ENCODE measurements at places on chromosomes 5 and 9.
A peak's percentile ranks its signal among the peaks of the same experiment; 100 is the strongest.

GRCh38 chr5:172574871-172575223, 66.2 kb upstream of the NEURL1B start:
- no peak for DNase-seq

GRCh38 chr5:32387841-32388240, 56.7 kb downstream of the ZFR start:
- no peak for DNase-seq

DNA sequence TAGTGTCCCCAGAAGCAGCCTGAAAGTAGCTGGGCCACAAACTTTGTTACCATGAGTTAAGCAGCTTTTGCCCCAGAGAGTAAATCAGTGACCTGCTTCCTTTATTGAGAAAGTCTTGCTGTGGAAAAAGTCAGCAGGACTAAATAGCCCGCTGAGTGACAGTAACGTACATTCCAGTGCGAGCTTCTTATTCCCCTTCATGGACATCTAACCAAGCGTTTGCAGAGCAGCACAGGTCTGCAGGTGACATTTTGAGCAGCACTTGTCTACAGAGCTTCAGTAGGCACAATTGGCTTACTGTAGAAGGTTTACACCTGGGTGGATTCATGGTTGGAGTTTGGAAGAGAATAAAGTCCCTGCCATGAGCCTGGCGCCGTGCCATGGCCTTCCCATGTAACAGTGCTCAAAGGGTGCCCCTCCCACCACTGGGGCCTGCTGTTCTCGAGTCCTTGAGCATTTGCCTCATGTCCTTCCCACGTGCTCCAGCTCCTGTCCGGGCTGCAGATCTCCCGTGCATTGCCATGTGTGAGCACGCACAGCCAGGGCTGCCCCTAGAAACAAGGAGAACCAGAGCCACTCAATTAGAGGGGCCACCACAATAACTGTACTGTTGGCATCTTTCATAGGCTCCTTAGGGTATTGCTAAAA, 41.3 kb upstream of the GRHPR start:
- DNase-seq = no peak

DNA sequence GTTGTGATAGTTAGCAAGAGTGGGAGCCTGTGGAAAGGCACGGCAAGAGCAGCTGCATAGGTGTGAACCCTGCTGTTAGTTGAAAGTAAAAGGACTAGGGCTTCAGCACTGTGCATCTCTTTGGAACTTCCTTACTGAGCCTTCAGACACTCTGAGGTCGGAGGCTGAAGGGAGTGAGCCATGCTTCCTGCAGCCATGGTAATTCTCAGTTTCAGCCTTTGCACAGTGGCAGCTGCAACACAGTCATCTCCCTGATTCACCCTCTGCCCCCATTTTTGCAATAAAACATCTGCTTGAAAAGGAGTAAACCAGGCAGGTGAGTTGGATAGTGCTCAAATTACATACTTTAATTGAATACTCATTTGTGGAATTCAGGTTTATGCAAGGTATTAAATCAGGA, 6.5 kb upstream of the TLE4 start:
- DNase-seq = no peak

- no peak for DNase-seq
Measured at GRCh38 chr5:113607361-113607760, 93.9 kb downstream of the YTHDC2 start.

- no peak for DNase-seq
Measured at GRCh38 chr9:92308893-92309292, 15.4 kb upstream of the IARS1 start.

DNA sequence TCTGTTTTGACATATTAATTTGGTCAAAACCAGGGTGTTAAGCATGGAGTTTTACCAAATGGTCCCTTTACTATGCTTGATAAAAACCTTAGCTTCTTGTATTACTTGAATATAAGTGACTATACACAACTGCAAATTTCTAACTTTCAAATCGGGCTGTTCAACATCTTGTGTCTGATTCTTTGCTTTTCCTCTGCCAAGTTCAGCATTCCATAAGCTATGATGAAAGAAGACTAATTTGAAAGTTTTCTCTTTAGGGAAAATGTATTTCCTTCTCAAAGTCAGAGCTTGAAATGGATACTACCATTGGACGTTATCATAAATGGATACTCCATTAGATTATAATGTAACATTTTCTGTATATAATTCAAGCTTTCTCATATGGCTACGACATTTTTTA, 792.9 kb downstream of the EFNA5 start:
- DNase-seq = no peak

DNA sequence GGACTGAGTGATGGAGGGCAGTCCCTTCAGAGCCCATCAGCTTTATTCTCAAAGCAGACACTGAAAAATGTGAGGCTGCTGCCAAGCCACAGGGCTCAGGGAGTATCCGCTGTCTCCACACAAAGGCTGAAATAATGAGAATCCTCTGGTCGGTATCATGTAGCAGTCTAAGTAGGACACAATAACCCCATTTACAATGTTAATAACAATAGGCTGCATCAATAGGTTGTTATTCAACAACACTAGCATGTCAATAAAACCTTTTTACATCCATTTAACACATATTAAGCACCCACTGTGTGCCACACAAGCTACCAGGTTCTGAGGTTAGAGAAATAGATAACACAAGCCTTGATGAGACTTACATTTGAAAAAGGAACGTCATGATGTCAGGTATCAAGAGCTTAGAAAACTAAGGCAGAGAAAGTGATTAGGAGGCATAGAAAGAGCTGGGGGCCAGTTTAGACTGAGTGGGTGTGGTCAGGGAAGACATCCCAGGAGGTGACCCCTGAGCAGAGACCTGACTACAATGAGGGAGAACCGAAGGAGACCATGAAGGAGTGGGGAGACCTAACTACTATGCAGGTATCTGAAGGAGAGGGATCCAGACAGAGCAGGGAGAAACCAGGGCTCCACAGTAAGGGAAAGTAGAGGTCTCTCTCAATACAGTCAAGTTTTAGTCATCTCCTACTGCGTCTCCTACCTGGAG, 140.1 kb upstream of the GRIA1 start:
- no peak for DNase-seq

GRCh38 chr9:96302021-96302420, at the start of gene HSD17B3:
TSS of gene HSD17B3 (minus strand) at chr9:96302176. CDS start at chr9:96302104, 72 bp downstream.
- no peak for DNase-seq

GRCh38 chr9:18330401-18331309, 143.3 kb upstream of the ADAMTSL1 start:
- no peak for DNase-seq

DNA sequence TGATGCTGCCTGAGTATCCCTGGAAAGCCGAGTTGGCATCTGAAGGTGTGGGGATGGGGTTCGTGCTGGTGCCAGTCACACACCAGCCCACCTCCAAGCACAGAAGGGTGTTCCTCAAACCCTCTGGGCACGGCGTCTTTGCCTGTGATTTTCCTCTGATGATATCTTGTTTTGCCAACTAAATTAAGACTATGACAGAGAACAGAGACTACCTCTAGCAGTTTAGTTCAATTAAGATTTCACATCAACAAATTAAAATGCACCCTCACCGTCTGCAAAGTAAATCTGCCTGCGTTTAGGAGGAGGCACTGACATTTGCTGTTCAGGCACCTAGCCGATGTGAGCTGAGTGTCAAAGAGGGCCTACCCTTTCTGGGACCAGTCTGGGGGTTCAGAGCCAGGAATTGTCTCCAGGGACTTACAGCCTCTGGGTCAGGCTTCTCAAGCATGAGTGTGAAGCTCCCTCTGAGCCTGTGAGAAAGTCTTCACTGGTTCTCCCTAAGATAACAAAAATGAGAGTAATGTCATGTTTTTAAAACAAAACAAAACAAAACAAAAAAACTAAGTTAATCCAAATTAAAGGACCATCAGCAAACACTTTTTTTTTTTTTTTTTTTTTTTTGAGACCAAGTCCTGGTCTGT, 55.4 kb upstream of the CTNNA1 start:
- DNase-seq = no peak

DNA sequence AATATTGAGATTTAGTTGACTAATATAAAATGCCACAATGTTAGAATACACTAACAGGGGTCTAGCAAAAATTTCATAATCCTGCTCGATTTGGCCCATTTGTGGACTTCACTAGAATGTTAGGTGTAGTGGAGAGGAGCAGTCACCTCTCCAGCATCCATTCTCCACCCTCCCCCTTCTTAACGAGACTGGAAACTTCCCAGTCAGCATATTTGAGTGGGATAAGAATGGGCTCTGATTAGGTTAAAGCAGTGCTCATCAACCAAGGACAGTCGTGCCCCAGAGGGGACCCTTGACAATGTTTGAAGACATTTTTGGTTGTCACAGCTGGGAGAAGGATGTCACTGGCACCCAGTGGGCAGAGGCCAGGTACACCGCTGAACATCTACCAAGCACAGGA, 46.7 kb downstream of the FANCC start:
- DNase-seq = no peak

DNA sequence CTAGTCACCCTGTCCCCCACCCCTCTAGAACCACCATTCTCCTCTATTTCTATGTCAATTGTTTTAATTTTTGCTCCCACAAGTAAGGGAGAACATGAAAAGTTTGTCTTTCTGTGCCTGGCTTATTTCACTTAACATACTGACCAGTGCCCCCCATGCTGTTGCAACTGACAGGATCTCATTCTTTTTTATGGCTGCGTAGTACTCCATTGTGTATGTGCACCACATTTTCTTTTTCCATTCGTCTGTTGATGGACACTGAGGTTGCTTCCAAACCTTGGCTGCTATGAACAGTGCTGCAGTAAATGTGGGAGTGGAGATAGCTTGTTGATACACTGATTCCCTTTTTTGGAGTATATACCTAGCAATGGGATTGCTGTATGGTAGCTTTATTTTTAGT, 7.4 kb upstream of the TERT start:
- DNase-seq = no peak

- no peak for DNase-seq
Measured at GRCh38 chr5:129111351-129111750, 16.8 kb downstream of the ISOC1 start.

DNA sequence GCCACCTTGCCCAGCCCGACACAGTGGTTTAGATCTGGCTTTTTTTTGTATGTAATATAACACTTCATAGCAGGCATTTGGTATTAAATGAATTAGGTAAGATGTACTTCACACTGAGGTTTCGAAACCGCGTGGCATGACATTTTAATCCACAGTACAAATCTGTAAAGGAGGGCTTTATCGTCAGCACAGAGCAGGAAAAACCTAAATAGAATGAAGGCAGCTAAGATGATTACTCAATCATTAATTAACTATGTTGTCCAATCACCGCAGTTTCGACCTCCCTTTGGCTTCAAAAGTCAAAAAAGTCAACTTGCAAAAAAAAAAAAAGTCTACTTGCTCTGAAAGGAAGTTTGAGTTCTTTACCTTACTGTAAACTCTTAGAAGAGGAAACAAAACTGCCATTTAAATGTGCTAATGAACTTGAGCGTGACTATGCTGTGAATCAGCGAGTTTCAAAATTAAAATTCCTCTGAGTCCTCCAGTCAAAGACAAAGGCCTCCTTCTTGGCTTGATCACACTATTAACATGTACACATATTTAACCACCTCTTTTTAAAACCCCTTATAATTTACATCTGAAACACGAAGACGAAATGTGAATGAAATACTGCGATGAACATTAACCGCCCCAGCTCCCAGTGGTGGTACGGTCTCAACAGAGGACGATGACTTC, 698 bp upstream of the SEC24A start:
- peak; percentile 64 for DNase-seq

- no peak for DNase-seq
Measured at GRCh38 chr5:91177639-91178038, 205.5 kb downstream of the ARRDC3 start.

- no peak for DNase-seq
Measured at GRCh38 chr9:90137801-90138200, 504.8 kb downstream of the DIRAS2 start.

DNA sequence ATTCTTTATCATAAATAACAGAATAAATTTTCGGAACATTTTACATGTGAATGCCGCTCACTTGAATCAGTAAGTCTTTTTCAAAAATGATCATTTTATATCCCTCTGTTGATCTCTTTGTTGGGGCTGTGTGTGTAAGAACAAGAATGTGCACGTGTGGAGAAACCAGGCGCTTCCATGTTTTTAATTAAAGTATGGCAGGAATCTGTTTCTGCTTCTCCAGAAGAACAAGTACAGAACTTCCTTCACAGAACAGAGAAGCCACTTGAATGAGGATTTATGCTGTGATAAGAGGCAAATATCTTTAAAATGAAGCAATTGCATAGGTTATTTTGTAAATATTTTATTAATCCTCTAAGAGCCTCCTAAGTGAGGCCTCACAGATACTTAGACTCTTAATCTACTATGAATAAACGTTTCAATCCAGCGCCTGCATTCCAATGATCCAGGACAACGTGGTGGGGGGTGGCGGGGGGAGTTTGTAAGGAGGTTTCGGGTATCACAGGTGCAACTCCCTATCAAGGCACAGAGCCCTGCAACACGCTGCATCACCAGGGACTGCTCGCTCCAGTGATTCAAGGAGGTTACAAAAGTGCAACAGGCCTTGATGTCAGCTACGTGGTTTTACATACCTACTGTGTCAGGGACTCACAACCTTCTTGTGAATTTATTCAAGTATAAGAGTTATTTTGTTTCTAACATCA, 409.2 kb downstream of the BNC2 start:
- DNase-seq = no peak

DNA sequence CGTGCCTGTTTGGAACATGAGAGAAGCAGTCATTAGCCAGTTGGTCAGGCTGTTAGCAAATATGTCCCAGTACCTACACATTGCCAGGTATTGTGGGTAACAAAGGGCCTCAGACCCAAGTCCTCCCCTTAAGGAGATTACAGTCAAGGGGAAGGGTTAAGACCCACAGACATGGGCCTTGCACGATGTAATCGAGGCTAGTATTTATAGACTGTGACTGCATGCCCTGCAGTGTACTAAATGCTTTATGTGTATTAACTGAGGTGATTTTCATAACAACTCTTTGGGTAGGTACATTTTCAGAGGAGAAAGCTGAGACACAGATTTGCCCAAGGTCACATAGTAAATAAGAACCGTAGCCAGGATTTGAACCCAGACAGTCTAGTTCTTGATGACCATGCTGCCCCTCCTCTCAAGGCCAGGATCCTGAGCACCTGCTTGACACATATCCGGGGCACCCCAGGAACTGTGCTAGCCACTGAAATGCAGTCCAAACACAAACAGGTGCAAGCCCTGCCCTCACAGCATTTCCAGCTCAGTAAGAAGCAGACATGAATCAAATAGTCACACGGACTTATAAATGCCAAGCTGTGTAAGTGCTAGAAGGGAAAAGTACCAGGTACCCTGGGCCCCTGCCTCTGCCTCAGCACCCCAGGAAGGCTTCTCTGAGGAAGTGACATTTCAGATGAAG, 32.0 kb upstream of the GRPEL2 start:
- DNase-seq = no peak

DNA sequence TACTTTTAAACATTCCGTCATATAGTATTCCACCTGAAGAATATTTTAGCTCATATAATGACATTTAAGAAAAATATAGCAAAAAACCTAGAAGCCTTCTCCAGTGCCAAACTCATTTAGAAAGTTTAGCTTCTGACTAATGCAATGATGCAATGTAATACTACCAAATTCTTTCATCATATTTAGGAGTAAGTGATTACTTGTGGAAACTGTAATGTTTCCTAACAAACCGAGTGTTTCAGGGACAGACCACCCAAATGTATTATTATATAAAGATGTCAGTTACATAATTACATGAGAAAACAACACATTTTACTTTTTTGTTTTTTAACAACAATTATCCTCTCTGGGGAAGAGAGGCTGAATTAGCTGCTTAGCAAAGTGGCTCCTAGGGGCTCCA, 316.2 kb downstream of the ARL15 start:
- DNase-seq = no peak

GRCh38 chr5:180898621-180899246, at the start of gene BTNL8:
TSS of gene BTNL8 (plus strand) at chr5:180899159. CDS start at chr5:180899311, 152 bp downstream.
- DNase-seq = no peak
